ENCODE measurements at places on chromosomes 7 and 10.

- DNase-seq = no peak
These were observed 31.4 kb upstream of the NRCAM start for GRCh38 chr7:108487646-108488045.

DNA sequence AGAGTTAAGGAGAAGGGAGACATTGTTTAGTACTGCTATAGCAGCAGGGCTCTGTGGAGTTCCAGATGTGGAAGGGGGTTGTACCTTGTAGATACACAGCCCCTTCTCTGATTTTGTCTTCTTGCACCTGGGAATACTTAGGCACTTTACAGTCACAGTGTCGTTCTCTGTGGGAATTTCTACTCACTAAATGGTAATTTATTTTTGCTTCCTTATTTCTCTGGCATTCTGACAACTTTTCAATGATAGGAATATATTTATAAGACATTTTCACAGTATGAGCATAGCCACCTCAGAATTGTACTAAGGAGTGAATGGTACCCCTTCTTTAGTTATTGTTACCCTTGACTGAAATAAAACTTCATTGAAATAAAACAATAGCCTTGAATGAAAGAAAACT lies 132.8 kb downstream of the SUGCT start:
- DNase-seq = no peak

DNA sequence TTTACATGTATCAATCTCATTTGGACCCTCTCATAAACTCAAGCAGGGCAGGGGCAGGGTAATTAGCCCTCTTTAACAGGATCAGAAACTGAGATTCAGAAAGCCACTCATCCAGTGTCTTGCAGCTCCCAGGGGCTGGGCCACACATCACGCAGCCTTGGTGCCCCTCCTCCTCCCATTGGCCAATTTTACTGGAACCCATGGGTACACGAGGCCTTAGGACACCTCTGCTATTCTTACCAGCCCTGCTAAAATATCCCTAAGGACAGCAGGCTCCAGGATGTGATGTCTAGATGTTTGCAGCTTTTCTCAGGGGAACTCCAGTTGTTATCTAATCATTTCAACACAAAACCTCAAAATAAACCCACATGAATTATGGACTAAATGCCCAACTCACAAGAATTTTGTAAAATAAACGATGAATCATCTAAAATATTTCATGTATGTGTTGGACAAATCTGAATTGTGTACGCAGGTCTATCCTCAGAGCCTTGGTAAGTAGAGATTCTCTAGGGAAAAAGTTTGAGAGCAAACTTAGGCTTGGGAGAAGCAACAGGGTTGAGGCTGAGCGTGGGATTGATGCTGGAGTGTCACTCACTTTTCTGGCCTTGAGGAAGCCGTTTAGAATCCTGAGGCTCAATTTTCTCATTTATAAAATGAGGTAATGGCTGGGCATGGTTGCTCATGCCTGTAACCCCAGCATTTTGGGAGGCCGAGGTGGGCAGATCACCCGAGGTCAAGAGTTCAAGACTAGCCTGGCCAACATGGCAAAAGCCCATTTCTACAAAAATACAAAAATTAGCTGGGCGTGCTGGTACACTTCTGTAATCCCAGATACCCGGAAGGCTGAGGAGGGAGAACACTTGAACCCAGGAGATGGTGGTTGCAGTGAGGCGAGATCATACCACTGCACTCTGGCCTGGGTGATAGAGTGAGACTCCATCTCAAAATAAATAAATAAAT lies 69.7 kb upstream of the TNS3 start:
- peak; percentile 92 for DNase-seq

DNA sequence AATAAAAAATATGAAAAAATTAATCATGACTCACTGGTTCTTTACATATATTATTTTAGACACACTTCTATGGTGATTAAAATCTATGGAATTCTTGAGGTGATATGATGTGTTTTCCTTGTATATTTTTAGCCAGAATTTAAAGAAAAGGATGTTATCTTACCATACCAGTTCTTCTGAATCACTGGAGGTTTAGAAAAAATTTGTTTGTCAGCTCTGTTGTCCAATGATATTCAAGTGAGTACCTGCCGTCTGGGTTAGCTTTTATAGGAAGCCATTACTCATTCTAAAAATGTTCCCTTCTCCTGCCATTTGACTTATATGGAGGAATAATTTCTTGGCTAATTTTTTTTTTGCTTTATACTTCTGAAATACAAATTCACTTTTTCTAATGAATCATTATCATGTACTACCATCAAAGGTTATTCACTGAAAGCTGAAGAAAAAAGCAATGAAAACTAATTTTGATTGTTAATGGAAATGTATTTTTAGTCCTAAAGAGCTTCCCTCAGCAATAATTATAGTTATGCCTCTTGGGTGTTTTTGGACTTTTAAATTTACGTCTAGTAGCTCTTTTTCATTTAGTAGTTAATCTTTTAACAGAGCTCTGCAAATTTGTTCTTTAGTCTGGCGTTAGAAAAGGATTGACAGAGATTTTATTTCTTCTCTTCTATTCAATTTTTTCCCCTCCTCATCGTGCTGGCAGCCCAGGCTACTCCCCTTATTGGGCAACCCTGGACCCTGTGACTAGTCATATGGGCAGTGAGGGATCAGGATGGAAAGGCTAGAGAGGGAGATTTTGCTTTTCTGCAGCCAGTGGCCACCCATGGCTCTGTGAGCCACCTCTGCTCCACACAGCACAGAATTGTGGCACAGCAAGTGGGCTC lies 434.2 kb downstream of the LRMDA start:
- no peak for DNase-seq

- DNase-seq = no peak
These were observed 43.7 kb upstream of the DGKI start for GRCh38 chr7:137890449-137890921.

Data from Caki2 (cell line).